GM23248 (cell line): ENCODE measurements at places on chromosomes 16 and 17. TPM values are rescaled to one million over a fixed set of nuclear protein-coding genes. Genes with fewer than 3 reads are reported as not detected.
A peak's percentile ranks its signal among the peaks of the same experiment; 100 is the strongest.

GRCh38 chr17:71633391-71633849 lies 487.4 kb upstream of the SOX9 start:
- peak; percentile 89 for DNase-seq

DNA sequence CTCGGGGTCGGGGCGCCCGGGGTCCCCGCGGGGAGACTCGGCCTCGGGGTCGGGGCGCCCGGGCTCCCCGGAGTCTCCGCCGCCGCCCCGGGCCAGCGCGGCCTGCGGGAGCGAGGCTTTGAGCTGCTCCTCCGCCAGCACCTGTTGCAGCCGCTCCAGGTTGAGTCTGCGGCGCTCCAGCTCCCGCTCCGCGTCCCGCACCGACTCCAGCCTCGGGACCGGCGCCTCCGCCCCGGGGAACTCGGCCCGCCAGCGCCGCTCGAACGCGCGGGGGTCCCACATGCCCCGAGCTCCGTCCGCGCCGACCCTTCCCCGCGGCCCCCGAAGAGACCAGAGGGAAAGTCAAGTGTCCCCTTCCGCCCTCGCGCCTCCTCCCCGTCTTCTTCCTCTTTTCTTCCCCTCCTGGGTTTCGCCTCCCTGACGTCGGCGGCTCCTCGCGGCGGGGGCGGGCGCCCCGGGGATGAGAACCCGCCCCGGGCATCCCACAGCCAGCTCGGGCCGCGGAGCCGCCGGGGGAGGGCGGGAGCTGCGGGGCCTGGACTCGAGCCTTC lies 40.8 kb upstream of the BHLHA9 start:
- peak; percentile 69 for DNase-seq

GRCh38 chr17:73697872-73698271 lies 53.6 kb upstream of the SDK2 start:
- no peak for DNase-seq

- DNase-seq: no peak
Observed at GRCh38 chr17:47278561-47278960, 24.9 kb downstream of the ITGB3 start.

DNA sequence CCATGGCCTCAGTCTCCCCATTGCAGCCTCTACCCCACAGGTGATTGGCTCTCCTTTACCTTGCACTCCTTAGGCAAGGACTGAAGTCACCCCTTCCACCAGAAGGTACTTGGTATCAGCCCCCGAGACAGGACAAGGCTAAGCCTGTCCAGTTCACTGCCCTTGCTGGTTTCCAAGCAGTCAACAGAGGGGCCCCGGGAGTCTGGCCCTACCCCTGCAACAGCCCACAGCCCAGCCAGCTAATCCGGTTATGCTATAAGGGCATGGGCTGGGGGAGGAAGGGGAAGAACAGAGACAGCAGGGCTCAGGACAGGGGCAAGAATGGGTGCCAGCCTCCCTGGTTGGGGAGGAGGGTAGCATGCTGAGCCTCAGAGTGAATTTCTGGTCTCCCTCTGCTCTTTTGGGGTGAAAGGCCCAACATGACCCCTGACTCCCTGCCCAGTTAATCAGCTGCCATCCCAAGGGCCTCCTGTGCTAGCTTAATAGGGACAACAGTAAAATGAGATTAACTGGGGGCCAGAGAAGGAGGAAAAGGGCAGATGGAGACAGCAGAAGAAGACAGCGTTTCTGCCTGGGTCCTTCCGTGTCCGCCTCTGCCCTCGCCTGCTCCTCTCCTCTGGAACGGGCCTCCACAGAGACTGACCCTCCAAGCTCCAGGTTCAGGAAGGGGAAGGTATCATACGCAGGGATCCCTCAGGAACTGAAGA lies 10.7 kb downstream of the DLG4 start:
- no peak for DNase-seq

The KIF19 gene
- not detected in 2 replicates for polyA plus RNA-seq

The PLLP gene
- 0.44 and 0.46 TPM in 2 replicates for polyA plus RNA-seq
